ENCODE measurements at places on chromosomes 16 and 17.

DNA sequence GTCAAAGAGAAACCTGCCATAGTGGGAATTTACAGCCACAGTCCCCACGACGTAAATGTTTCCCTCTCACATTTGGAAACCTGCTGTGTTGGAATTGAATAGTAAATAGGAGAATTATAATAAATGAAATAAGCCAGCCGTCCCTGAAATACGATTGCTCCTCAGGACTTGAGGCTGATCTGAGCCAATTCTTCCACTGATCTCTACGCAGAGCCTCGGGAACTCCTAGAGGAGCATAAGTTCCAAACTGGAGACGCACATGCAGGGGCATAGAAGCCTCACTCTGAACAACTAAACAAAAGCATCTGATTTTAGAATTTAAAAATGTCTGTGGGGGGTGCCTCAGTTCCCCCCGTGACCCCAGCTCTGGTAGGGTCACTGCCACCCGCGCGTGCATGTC, 10.2 kb upstream of the TEX19 start:
- H3K4me1 ChIP-seq: peaks cover 15% of the 10 kb centered on the region
- H3K27me3 ChIP-seq: no peaks in the 10 kb centered on the region
- H3K36me3 ChIP-seq: no peaks in the 10 kb centered on the region
- H3K27ac ChIP-seq: no peak overlapping the region
- no peak for DNase-seq

DNA sequence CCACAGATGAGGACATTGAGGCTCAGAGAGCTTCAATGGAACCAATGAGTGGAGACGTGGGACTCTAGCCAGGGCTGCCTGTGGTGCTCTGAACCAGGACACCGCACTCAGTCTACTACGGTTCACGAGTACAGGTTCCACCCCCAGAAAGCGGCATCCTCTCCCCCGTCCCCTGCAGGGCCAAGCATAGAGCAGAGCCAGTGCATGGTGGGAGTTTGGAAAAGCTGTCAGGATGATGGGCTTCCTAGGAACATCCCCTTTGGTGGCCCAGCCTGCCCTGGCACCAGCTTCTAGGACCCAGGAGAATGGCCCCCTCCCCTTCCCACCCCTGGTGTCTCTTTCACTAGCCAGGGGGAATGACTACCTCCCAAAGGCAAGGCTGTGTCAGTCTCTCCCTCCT, 8.4 kb downstream of the ZNF319 start:
- peaks cover 30% of the 10 kb centered on the region for H3K36me3 ChIP-seq
- 0 out of 2 replicates have a peak, but pooled peaks cover 2% of the 10 kb centered on the region for H3K4me1 ChIP-seq
- DNase-seq: no peak
- no peaks in the 10 kb centered on the region for H3K27me3 ChIP-seq

DNA sequence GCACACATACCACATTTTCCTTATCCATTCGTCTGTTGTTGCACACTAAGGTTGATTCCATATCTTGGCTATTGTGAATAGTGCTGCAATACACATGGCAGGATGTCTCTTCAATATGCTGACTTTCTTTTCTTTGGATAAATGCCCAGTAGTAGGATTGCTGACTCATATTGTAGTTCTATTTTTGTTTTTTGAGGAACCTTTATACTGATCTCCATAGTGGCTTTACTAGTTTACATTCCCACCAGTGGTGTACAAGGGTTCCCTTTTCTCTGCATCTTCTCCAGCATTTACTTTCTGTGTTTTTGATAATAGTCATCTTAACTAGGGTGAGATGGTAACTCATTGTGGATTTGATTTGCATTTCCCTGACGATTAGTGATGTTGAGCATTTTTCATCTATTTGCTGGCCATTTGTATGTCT, 118.1 kb downstream of the STXBP4 start:
- DNase-seq: no peak
- H3K27me3 ChIP-seq: no peaks in the 10 kb centered on the region
- H3K4me1 ChIP-seq: peaks cover 6% of the 10 kb centered on the region
- H3K4me3 ChIP-seq: no peak overlapping the region
- no peak overlapping the region for H3K27ac ChIP-seq

DNA sequence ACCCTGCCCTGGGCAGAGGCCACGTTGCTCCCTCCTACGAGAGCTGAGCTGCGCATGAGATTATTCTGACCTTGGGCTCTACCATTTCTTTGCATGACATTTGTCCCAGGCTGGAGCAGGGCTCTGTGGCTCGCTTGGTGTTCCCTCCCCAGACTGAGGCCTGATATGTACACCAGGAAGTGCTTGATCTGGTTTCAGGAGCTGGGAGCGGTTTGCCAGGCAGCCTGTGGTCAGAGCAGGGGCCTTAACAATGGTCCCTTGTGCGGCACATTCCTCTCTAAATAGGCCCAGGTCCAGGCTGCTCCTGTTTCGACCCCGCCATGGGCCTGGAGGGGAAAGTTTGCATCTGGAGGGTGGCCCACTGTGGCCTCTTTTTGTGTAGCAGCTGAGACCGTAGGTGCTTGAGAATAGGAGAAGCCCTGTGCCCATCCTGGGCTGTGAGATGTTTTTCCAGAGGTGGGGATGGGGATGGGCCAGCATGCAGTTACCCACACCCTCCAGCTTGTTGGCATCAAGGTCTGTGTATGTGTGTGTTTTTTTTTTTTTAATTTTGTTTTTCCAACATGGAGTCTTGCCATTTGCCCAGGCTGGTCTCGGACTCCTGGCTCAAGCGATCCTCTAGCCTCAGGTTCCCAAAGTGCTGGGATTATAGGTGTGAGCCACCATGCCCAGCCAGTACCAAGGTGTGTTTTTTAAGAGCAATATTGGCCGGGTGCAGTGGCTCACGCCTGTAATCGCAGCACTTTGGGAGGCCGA, 253.9 kb downstream of the SEC14L1 start:
- H3K4me1 ChIP-seq: peaks cover 43% of the 10 kb centered on the region
- peaks cover 31% of the 10 kb centered on the region for H3K36me3 ChIP-seq
- H3K27ac ChIP-seq: peak overlapping the region; percentile 45
- H3K4me3 ChIP-seq: no peak overlapping the region
- H3K27me3 ChIP-seq: no peaks in the 10 kb centered on the region

- no peaks in the 10 kb centered on the region for H3K36me3 ChIP-seq
- DNase-seq: no peak
- no peak overlapping the region for H3K4me3 ChIP-seq
- no peak overlapping the region for H3K27ac ChIP-seq
- no peaks in the 10 kb centered on the region for H3K4me1 ChIP-seq
Measured at GRCh38 chr17:15947271-15947670, 2.3 kb downstream of the ADORA2B start.

DNA sequence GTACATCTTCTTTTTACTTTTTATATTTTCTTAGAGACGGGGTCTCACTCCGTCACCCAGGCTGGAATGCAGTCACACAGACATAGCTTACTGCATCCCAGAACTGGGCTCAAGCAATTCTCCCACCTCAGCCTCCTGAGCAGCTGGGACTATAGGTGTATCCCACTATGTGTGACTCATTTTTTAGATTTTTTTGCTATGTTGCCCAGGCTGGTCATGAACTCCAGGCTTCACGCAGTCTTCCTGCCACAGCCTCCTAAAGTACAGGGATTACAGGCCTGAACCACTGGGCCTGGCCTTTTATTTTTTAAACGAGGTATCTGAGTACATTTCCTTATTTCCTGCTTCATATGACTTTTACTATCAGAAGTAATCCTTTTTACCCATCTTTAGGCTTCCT, 48.0 kb downstream of the GLG1 start:
- H3K36me3 ChIP-seq: no peaks in the 10 kb centered on the region
- no peaks in the 10 kb centered on the region for H3K4me1 ChIP-seq
- H3K27me3 ChIP-seq: no peaks in the 10 kb centered on the region
- no peak overlapping the region for H3K27ac ChIP-seq
- H3K4me3 ChIP-seq: no peak overlapping the region

GRCh38 chr17:1635675-1636465, 7.2 kb upstream of the SLC43A2 start:
- no peaks in the 10 kb centered on the region for H3K4me1 ChIP-seq
- H3K36me3 ChIP-seq: no peaks in the 10 kb centered on the region
- no peak for DNase-seq
- no peak overlapping the region for H3K4me3 ChIP-seq
- H3K27ac ChIP-seq: no peak overlapping the region
- H3K27me3 ChIP-seq: no peaks in the 10 kb centered on the region

GRCh38 chr16:68283801-68284598, 19.7 kb downstream of the SLC7A6 start:
- peaks cover 83% of the 10 kb centered on the region for H3K36me3 ChIP-seq
- H3K4me1 ChIP-seq: peaks cover 46% of the 10 kb centered on the region
- no peak for DNase-seq
- H3K4me3 ChIP-seq: no peak overlapping the region
- no peaks in the 10 kb centered on the region for H3K27me3 ChIP-seq
- peak overlapping the region; percentile 42 for H3K27ac ChIP-seq

GRCh38 chr16:54585094-54585997, 298.8 kb upstream of the IRX3 start:
- H3K27ac ChIP-seq: no peak overlapping the region
- DNase-seq: no peak
- H3K36me3 ChIP-seq: no peaks in the 10 kb centered on the region
- no peak overlapping the region for H3K4me3 ChIP-seq

All from DND-41 (cell line).